ENCODE measurements at places on chromosomes 3 and 15. TPM values are rescaled to one million over a fixed set of nuclear protein-coding genes. Genes with fewer than 3 reads are reported as not detected.

GHSR gene
- total RNA-seq, result not detected

GRAMD1C gene
- total RNA-seq, result 9.2 TPM

ADGRG7 gene
- not detected for total RNA-seq

ISL2 gene
- total RNA-seq, result 0.38 TPM

MESP1 gene
- 0.53 TPM for total RNA-seq

DNA sequence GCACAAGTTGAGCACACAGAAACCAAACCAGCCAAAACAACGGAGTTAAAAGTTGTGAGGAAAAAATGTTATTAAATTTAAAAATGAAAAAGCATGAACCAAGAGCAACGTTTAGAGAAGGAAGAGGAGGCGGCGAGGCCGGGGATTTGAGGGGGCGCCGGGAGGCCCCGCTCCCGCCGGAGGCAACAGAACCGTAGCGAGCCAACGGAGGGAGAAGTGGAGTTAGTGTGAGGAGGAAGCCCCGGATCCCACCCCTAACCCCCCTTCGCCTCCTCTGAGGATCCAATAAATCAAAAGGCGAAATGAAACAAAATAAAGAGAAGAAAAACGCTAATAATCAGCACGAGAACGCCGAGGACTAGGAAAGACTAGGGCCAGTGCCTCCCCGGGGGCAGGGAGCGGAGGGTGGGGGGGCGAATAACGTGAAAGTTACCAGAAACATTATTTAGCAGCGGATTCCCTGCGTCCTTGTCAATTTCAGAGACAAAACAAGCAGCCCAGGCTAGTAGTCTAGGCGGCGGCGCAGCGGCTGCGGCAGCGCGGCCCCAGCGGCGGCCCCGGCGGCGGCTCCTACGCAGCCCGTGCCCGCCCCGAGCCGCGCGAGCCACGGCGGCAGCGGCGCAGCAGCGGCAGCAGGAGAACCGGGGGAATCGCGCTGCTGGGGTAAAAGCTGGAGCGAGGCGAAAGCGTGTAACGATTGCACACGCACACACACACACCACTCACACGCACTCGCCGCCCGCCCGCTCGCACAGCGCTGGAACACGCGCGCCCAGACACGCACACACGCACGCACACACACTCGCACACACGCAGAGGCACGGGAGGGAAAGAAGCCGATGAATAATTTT lies 1.7 kb downstream of the MEIS2 start:
- H3K27ac ChIP-seq, result peak overlapping the region; percentile 82
- peak overlapping the region; percentile 56 for H3K4me3 ChIP-seq
- peaks cover 19% of the 10 kb centered on the region for H3K27me3 ChIP-seq
- peaks cover 4% of the 10 kb centered on the region for H3K4me1 ChIP-seq
- DNase-seq, result no peak

GRCh38 chr3:30131191-30131590 lies 475.2 kb upstream of the TGFBR2 start:
- H3K27ac ChIP-seq, result no peak overlapping the region
- no peaks in the 10 kb centered on the region for H3K27me3 ChIP-seq
- no peaks in the 10 kb centered on the region for H3K36me3 ChIP-seq
- no peaks in the 10 kb centered on the region for H3K4me1 ChIP-seq

- no peak overlapping the region for H3K27ac ChIP-seq
- DNase-seq, result no peak
- H3K36me3 ChIP-seq, result peaks cover 99% of the 10 kb centered on the region
- H3K27me3 ChIP-seq, result no peaks in the 10 kb centered on the region
Observed at GRCh38 chr3:150567328-150567727, 20.7 kb downstream of the EIF2A start.

DNA sequence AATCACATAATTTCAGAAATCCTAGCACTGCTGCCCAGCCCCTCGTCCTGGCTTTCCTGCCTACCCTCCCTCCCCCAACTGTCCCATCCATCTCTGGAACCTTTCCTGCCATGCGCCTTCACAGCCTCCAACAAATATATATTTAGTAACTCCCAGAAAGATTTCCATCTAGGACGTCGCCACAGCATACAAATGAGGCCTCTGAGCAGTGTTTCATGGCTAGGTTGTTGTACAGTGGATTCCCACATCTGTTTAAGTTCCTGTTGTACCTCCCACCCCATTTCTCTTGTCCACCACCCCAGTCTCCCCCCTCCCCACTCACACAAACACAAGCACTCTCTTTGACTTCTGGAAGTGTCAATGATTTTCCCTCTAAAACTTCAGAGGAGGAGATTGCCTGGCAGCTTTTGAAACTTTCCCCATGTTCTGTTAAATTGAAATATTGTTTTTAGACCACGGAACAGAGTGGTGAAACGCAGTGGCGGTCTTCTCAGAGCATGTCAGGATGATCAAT lies 280.3 kb upstream of the RORA start:
- no peaks in the 10 kb centered on the region for H3K27me3 ChIP-seq
- DNase-seq, result no peak
- no peak overlapping the region for H3K4me3 ChIP-seq
- H3K36me3 ChIP-seq, result no peaks in the 10 kb centered on the region
- no peak overlapping the region for H3K27ac ChIP-seq

GRCh38 chr3:52302426-52303145 lies 13.5 kb upstream of the DNAH1 start:
- no peak overlapping the region for H3K27ac ChIP-seq
- no peaks in the 10 kb centered on the region for H3K27me3 ChIP-seq
- peaks cover 17% of the 10 kb centered on the region for H3K4me1 ChIP-seq
- no peaks in the 10 kb centered on the region for H3K36me3 ChIP-seq
- H3K4me3 ChIP-seq, result no peak overlapping the region

- no peak for DNase-seq
- no peak overlapping the region for H3K27ac ChIP-seq
- H3K4me3 ChIP-seq, result no peak overlapping the region
- H3K36me3 ChIP-seq, result no peaks in the 10 kb centered on the region
Observed at GRCh38 chr15:98686983-98687382, 38.6 kb downstream of the IGF1R start.

DNA sequence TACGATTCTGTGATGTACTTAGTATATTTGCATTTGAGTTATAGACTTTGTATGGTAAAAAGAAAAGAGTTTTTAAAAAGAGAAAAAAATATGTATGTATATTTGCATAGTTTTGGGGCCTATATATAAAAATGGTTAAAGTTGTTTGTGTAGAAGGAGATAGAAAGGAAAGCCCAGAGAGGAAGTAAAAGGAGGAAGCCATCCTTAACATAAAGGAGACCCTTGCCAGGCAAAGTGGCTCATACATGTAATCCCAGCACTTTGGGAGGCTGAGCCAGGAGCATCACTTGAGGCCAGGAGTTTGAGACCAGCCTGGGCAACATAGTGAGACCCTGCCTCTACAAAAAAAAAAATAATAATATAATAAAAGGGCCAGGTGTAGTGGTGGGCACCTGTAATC lies 8.4 kb downstream of the SNAP23 start:
- no peak for DNase-seq
- no peak overlapping the region for H3K27ac ChIP-seq
- no peaks in the 10 kb centered on the region for H3K36me3 ChIP-seq
- H3K4me3 ChIP-seq, result no peak overlapping the region
- H3K4me1 ChIP-seq, result peaks cover 64% of the 10 kb centered on the region
- no peaks in the 10 kb centered on the region for H3K27me3 ChIP-seq

DNA sequence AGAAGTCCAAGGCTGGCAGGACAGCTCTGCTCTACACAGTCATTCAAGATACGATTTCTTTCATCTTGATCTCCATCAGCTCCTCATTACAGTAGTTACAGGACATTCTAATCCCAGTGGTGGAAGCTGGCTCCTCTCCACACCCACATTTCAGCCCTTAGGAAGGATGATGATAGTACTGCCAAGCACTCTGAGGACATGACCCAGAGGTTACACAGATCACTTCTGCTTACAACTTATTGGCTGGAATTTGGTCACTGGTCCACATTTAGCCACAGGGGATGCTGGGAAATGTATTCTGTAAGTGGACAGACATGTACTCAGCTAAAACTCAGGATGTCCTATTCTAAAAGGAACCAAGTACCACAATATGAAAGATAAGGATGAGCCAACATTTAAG lies 77.1 kb downstream of the IQCH start:
- no peaks in the 10 kb centered on the region for H3K36me3 ChIP-seq
- no peaks in the 10 kb centered on the region for H3K27me3 ChIP-seq
- DNase-seq, result no peak
- no peaks in the 10 kb centered on the region for H3K4me1 ChIP-seq
- no peak overlapping the region for H3K4me3 ChIP-seq

DNA sequence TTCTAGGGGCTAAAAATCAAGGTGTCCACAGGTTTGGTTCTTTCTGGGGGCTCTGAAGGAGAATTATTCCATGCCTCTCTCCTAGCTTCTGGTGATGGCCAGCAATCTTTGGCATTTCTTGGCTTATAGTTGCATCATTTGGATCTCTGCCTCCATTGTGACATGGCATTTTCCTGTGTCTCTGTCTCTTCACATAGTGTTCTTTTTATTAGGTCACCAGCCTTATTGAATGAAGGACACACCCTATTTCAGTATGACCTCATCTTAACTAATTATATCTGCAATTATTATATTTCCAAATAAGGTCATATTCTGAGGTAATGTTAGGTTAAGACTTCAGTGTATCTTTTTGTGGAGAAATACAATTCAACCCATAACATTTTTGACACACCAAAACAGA lies 3.2 kb upstream of the GBE1 start:
- no peaks in the 10 kb centered on the region for H3K36me3 ChIP-seq
- no peak overlapping the region for H3K4me3 ChIP-seq
- no peaks in the 10 kb centered on the region for H3K27me3 ChIP-seq
- H3K27ac ChIP-seq, result no peak overlapping the region
- H3K4me1 ChIP-seq, result peaks cover 20% of the 10 kb centered on the region
- no peak for DNase-seq

DNA sequence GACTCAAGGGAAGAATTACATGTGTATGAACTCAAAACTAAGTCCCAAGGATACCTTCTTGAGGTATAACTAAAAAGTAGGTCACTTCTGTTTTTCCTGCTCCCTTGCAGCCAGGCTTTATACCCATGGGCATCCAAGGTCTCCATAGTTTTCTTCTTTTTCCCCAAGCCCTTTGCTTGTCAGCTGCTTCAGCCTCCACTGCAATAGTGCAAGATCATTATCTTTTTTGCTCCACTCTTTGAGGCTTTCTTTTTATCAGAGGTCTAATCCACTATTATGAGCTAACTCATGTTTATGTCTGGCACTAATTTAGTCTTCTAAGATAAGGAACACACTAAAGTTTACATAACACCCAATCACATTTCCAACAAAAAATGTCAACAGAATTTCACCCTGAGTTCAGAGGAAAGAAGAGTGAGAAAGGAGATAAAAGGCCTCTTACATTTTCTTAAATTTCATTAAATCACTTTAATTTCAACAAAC lies 121.2 kb upstream of the LSAMP start:
- H3K36me3 ChIP-seq, result no peaks in the 10 kb centered on the region
- no peak overlapping the region for H3K27ac ChIP-seq
- DNase-seq, result no peak
- no peaks in the 10 kb centered on the region for H3K4me1 ChIP-seq
- H3K27me3 ChIP-seq, result no peaks in the 10 kb centered on the region

- H3K36me3 ChIP-seq, result no peaks in the 10 kb centered on the region
- no peak overlapping the region for H3K27ac ChIP-seq
- DNase-seq, result no peak
- H3K4me1 ChIP-seq, result no peaks in the 10 kb centered on the region
- no peak overlapping the region for H3K4me3 ChIP-seq
- no peaks in the 10 kb centered on the region for H3K27me3 ChIP-seq
Observed at GRCh38 chr3:166472015-166472414, 634.8 kb upstream of the BCHE start.

DNA sequence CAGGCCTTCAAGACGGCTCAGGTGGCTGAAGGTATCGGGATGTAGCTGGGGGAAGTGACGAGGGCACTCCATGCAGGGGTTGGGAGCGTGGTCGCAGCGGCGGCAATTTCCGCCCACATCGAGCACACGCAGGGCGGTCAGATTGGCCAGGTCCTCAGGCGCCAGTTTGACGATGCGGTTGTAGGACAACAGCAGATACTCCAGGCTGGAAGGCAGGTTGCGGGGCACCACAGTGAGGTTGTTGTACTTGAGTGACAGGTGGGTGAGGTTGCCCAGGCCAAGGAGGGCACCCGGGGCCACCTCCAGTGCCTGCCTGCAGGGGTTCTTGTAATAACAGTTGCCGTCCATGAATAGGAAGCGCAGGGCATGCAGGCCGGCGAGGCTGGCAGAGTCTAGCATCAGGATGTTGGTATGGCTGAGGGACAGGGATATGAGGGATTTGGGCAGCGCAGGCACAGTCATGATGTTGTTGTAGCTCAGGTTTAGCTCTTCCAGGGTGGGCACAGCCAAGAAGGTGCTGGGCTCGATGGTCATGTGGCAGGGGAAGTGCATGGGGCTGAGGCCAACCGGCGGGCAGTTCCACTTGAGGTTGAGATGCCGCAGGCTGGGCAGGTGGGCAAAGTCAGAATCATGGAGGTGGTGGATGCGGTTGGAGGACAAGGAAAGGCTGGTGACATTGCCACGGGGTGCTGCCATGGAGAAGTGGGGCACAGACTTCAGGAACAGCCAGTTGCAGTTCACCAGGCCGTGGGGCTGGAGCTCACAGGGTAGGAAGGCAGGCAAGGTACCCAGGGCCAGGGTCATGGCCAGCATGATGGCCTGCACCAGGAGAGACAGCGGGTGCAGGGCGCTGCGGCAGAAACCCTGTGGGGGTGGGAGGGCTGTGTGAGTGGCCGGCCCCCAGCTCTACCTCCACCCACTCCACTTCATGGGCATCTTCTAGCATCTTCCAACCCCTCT lies 1.7 kb downstream of the TLR9 start:
- H3K4me3 ChIP-seq, result no peak overlapping the region
- peaks cover 13% of the 10 kb centered on the region for H3K36me3 ChIP-seq
- no peak for DNase-seq
- no peaks in the 10 kb centered on the region for H3K27me3 ChIP-seq
- peaks cover 30% of the 10 kb centered on the region for H3K4me1 ChIP-seq
- H3K27ac ChIP-seq, result no peak overlapping the region

- H3K4me1 ChIP-seq, result no peaks in the 10 kb centered on the region
- no peak overlapping the region for H3K4me3 ChIP-seq
- H3K27me3 ChIP-seq, result no peaks in the 10 kb centered on the region
- H3K27ac ChIP-seq, result no peak overlapping the region
Observed at GRCh38 chr3:98823791-98824190, 60.7 kb downstream of the ST3GAL6 start.

- H3K36me3 ChIP-seq, result no peaks in the 10 kb centered on the region
- H3K27me3 ChIP-seq, result no peaks in the 10 kb centered on the region
Observed at GRCh38 chr3:171768281-171768900, 41.9 kb downstream of the PLD1 start.

DNA sequence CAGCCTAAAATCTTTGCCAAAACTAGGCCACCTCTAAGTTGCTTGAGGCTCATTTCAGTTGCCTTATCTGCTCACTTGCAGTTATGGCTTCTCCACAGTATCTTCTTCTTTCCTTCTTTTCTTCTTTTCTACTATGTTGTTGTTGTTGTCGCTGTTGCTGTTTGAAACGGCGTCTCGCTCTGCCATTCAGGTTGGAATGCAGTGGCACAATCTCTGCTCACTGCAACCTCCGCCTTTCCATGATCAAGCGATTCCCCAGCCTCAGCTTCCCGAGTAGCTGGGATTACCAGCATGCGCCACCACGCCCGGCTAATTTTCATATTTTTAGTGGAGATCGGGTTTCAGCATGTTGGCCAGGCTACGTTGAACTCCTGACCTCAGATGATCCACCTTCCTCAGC lies 210.8 kb upstream of the NR2F2 start:
- no peak for DNase-seq
- H3K36me3 ChIP-seq, result no peaks in the 10 kb centered on the region
- no peak overlapping the region for H3K4me3 ChIP-seq
- H3K4me1 ChIP-seq, result no peaks in the 10 kb centered on the region
- H3K27me3 ChIP-seq, result no peaks in the 10 kb centered on the region
